NCI-H2107 (cell line): ENCODE measurements at places on chromosomes 16 and 17.

- no peak for DNase-seq
Measured at GRCh38 chr16:67470359-67470758, 10.6 kb downstream of the ATP6V0D1 start.

DNA sequence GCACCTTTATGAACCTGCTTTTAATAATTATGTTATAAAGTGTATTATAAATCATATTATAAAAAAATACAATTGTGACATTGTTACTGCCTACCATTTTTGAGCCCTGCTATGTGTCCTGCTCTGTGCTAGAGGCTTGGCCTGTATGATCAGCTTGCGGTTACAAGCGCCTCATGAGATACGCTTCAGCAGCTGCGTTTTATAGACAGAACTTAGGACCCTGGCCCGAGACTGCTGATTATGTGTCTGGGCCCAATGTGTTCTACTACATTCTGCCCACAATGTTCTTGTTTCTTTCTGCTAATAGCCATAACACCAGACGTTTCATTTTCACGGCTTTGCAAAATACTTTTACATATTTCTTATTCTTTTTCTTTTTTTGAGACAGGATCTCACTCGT lies 395.8 kb downstream of the SLC39A11 start:
- no peak for DNase-seq

- no peak for DNase-seq
Measured at GRCh38 chr17:15335446-15335845, 6.0 kb downstream of the TEKT3 start.

DNA sequence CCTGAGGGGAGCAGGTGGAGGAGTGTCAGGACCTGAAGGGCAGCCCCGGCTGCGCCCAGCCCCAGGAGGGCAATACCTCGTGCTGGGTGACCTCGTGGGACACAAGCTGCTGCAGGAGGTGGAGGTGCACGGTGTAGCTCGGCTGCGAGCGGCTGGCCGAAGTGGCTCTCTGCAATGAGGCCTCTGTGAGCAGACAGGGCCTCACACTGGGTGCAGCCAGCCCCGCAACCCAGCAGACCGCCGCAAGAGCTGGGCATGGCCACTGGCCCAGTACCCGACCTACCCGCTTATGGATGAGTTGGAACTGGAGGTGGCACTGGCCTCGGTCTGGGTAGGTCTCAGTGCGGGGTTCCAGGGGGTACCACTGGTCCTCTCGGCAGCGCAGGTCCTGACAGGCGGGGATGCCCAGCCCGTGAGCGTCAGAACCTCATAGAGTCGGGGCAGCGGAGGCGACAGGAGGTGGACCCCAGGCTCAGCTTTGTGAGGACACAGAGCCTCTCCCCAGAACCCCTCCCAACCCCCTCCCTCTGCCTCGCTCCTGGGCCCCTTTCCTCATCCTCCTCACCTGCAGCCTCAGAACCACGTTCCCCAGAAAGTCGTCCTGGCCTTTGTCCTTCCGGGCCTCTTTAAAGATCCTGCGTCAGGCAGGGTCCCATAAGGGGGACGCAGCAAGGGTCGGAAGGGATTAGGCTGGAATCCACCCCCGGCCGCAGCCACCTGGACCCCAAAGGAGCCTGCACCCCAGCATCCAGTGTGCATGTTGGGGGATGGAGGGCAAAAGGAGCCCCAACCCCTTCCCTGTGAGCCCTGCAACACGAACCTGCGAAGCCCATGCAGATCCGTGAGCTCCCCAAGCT lies 4.0 kb downstream of the UNC13D start:
- no peak for DNase-seq

- no peak for DNase-seq
Measured at GRCh38 chr17:12134101-12134500, 113.4 kb downstream of the MAP2K4 start.

DNA sequence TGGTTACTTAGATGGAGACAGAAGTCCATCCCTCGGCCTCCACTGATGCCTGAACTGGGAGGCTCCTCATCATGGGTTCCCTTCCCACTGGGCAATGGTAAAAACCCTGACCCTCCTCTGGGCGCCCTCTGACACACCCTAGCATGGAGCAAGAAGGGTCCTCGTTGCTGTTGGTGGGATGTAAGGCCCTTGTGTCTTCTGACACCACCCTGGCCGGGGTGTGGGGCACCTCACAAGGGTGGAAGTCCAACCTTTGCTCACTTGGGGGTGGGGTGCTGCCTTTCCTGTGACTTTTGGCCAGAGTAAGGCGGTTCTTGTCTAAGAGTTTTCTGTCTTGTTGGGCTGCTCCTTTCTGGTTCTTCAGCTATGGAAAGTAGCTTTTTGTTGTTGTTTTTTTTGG lies 28.7 kb downstream of the MPRIP start:
- DNase-seq, result no peak

DNA sequence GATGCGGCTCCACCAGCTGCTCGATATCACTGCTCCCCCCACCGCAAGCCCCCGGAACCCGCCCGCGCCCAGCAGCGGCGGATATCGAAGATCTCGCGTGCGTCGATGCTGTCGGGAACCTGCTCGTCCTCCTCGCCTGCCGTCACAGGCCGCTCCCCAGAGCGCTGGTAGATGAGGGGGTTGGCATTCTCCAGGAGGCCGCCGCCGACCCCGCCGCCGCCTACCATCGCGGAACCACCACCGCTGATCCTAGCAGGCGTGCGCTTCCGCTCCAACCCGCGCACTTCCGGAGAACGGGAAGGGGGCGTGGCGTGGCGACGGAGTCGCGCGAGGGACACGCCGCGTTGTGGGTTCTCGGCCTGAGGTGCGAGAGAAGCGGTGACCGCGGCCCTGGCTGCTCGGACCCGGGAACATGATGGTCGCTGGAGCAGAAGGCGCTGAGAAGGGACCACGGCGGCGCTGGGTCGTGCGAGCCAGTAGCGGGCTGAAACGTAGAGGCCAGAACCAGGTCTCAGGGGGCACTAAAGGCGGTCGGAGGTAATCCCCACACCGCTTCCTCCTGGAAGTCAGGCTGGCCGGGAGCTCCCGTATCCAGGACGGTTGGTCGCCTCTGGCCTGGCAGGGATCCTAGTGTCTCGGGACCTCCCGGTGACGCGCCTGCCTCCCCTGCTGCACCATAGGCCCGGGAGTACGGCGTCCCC lies at the start of gene CIAO2B:
Gene CIAO2B, minus strand, starts transcription at position 265 of the 701 bp plus-strand sequence. Its CDS starts 38 bp downstream, at position 227.
- DNase-seq, result peak; percentile 61

DNA sequence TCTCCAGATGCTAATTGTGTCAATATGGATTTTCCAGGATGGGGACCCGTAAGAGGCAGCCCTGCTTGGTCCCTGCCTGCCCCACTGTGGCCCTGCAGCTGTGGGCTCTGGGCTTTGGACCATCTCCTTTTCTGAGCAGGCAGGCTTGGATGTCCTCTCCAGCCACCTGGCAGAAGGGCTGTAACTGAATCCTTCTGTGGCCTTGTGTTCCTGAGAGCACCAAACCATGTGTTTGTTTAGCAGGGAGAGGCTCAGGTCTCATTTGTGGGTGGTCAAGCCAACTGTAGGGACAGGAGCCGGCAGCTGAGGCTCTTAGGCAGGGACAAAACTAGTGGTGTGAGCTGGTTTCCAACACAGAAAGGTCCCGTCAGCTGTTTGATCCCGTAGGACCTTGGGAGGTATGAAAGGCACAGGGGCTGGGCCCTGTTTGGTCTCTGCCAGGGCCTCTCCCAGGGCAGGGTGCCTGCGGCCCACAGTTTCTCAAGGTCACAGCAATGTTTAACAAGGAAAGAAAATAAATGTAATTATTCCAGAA lies 18.5 kb downstream of the SEC14L5 start:
- no peak for DNase-seq

- no peak for DNase-seq
Measured at GRCh38 chr17:37741341-37742115, 3.3 kb downstream of the HNF1B start.

- DNase-seq, result no peak
Measured at GRCh38 chr16:80938879-80939260, 67.8 kb downstream of the CMC2 start.

GRCh38 chr17:45814622-45815606 lies 29.8 kb upstream of the SPPL2C start:
- no peak for DNase-seq

GRCh38 chr17:34673516-34673915 lies 94.1 kb downstream of the TMEM132E start:
- peak; percentile 42 for DNase-seq

DNA sequence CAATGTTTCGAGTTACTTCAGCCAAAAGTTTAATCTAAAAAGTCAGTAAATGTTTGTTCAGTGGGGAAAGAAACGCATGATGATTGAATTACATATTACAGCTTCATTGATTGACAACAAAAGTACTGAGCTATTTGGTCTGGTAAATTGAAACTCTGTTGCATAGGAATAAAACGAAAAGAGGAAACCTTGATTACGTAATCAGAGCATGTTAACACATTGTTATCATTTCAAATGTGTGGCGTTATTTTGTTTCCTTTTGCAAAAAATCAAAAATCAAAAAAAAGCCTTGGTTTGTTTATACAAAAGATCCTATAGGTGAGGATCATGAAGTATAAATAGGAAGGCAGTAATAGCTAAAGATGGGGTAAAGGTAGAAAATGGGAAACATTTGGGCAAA lies 19.5 kb upstream of the CA10 start:
- DNase-seq, result no peak

DNA sequence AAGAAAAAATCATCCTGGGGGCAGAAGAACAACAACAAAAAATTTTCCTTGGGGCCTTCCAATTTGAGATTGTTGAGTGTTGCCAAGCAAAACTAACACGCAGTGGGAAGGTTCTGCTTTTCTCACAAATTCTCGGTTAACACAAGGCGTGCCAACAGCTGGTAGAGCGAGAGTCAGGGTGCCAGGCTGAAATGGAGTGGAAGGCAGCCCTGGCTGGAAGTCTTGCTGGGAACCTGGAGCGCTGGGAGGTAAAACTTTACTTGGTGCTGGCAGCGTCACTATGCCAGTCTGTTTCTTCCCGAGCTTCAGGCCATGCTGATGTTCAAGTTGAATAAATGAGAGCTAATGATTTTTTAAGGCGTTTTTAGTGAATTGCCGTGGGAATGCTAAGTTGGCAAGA lies 189.4 kb downstream of the WWOX start:
- DNase-seq, result no peak

- DNase-seq, result no peak
Measured at GRCh38 chr16:54412037-54412436, 125.5 kb upstream of the IRX3 start.

- no peak for DNase-seq
Measured at GRCh38 chr16:82993926-82994325, 367.2 kb downstream of the CDH13 start.

GRCh38 chr17:7729816-7730215 lies 12.3 kb downstream of the DNAH2 start:
- no peak for DNase-seq

DNA sequence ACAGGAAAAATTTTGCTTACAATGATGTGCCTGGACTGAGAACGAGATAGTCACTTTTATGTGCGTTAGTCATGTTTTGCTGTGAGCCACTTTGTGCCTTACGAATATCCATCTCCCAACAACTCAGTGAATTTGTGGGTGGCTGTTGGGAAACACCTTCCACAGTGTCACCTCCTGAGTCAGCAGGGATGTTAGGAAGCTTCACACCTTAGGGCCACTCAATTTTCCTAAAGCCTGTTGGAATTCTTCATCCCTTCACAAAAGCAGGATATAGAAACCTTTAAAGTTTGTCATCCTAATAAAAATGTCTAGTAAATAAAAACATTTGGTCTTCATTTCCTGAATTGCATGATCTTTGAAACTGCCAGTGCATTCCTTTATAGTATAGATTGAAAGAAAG lies 4.3 kb upstream of the KRTAP3-1 start:
- no peak for DNase-seq

DNA sequence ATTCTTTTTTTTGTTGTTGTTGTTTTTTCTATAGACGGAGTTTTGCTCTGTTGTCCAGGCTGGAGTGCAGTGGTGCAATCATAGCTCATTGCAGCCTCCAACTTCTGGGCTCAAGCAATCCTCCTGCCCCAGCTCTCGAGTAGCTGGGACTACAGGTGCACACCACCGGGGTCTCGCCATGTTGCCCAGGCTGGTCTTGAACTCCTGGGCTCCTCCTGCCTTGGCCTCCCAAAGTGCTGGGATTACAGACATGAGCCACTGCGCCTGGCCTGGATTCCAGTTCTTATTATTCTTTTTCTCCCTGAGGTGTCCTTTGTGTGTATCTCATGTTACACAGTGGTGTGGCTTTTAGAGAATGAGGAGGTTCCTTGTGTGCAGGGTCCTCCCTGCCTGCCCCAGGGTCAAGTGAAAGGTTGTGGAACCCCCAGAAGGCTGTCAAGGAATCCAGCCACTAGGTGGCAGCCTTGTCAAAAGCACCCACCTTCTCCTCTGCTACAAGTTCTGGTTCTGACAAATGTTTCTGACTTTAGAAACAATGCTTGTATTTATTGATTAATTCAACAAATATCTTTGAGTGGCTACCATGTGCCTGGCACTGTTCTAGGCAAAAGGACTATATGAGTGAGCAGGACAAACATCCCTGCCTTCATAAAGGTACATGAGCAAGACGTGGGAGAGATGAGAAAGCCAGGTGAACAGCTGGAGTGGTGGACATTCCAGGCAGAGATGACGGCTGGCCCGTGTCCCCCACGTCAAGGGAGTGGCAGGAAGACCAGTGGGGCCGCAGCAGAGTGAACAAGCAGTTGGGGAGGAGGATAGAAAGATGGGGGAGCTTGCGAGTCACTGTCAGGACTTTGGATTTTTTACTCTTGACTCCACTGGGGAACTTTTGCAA lies 112.4 kb downstream of the SPECC1 start:
- DNase-seq, result no peak

DNA sequence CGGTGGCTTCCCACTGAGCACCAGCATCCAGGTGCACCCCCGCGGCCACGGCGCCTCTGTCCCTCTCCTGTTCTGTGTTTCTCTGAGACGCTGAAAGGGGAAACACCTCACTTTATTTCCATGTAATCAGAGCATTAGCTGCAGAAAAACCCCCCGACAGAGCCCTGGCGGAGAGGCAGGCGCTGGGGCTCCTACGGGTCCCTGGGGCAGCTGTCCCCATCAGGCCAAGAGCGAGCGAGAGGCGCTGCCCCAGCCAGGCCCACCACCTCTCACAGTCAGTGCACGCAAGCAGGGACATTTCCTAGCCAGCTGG lies 27.1 kb upstream of the CHMP6 start:
- DNase-seq, result no peak

DNA sequence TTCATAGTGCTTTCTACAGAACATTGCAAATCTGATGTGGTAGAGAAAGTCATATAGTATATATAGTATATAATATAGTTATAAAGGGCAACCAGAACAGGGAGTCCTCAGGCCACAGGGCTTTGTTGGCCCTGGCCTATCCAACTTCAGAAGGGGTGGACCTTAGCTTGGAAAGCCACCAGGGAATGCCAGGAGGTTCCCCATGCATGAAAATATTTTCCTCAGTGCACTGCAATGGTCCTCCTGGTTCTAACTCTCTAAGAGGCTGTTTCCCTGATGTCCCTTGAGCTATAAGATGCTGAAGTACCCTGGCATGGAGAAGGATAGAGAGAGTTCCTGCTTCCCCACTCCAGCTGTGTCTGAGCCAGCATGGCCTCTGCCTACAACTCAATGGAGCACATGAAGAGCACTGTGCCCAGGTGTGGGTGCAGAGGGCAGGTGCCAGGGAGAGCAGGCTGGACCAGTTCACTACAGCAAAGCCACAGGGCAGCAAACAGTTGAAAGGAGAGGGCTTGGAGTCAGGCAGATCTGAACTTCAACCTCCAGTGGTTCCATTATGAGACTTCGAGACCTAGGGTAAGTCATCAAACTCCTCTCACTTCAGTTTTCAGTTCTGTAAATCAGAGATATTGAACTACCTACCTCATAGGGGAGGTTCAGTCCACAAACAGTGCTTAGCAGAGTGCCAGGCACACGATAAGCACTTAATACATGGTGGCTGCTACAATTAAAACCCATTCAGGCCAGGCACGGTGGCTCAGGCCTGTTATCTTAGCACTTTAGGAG lies 183.1 kb downstream of the SALL1 start:
- no peak for DNase-seq
